ENCODE measurements at places on chromosomes 3 and 15.

DNA sequence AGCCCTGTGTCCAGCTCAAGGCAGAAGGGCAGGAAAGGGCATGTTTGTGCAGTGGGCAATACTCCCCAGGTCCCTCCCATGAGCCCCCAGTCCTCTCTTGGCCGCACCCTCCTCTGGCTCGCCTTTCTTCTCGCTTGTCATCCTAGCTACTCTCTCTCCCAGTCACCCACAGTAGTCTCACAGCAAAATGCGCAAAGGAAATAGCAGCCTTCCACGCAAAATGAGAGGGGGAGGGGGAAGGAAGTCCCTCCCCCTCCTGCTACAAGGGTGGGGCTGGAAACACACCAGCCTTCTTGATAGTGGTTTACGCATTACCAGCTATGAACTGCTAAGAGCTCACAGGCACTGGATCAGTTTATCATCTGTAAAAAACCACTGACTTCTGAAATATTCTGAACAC, 83.8 kb downstream of the GADL1 start:
- DNase-seq = peak; percentile 11

- DNase-seq = no peak
Measured at GRCh38 chr3:123667784-123668183, 82.9 kb upstream of the HACD2 start.

- DNase-seq = no peak
Measured at GRCh38 chr3:145900056-145900829, 260.7 kb downstream of the PLOD2 start.

DNA sequence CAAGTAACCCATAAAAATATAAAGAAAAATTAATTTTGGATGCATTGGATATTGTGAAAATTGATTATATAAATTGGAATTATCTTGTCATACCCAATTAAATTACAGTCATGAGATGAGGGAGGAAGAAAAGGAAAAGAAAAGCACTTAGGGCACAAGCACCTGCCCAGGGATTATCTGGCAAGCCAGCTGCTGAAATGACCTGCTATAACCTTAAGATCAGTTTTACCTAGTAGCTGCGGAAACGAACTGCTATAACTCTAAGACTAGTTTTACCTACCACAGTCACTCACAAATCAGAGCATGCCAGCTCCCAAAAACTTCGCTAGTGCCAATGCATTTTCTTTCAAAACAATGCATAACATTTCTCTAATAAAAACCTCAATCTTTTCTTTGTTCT, 26.2 kb downstream of the LRRFIP2 start:
- no peak for DNase-seq

DNA sequence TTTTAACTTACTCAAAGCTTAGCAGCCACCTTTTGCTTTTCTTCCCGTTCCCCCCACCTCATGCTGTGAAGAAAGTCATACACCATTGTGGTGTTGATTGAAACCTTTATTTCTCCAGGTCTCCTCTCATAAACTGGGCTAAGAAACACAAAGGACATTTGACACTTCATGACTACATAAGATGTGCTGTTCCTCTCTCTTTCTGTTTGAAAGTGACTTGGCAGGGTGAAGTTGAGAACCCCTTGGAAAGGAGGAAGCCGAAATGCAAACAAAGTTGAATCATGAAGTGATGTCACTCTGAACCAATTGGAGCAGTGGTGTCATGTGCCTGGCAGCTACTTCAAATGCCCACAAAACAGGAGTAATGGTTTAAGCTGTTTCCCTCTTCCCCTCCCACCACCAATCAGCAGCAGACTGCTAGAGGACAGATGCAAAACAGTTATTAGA, 174.7 kb downstream of the IGF1R start:
- peak; percentile 48 for DNase-seq

- no peak for DNase-seq
Measured at GRCh38 chr3:100941451-100941850, 51.8 kb downstream of the ABI3BP start.

- DNase-seq = no peak
Measured at GRCh38 chr15:94250801-94251200, 19.4 kb downstream of the MCTP2 start.

- DNase-seq = no peak
Measured at GRCh38 chr15:43253431-43254403, 13.0 kb downstream of the TGM5 start.

GRCh38 chr15:40096094-40096891, 12.4 kb downstream of the BMF start:
- DNase-seq = no peak

GRCh38 chr3:2931265-2931664, 178.9 kb downstream of the IL5RA start:
- no peak for DNase-seq

DNA sequence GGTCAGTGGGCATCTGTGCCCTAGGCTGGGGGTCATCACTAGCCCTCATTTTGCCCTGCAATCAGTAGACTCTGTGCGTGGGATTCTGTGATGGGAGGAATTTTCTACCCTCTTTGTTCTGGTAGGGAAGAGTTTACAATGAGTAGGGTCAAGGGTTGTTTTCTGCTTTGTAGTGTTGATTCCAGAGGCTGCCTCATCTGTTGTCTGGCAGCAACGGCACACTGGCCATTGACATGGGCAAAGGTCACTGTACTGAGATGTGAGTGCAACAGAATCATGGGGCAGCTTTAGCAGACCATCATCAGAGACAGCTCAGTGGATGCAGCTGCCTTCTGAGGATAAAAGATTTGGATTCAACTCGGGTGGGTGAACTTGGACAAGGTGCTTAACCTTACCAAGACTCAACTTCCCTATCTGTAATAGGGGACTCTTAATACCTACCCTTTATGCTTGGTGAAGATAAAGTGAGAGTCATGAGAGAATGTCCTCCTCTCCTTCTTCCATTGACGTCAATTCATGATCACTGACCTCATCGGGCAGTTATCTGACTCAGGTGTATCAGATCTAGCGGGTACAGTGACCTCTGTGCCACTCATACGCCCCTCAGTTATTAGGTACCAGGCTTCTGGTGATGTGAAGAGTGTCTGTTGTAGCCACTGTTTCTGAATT, 127.5 kb downstream of the RPLP1 start:
- DNase-seq = no peak

DNA sequence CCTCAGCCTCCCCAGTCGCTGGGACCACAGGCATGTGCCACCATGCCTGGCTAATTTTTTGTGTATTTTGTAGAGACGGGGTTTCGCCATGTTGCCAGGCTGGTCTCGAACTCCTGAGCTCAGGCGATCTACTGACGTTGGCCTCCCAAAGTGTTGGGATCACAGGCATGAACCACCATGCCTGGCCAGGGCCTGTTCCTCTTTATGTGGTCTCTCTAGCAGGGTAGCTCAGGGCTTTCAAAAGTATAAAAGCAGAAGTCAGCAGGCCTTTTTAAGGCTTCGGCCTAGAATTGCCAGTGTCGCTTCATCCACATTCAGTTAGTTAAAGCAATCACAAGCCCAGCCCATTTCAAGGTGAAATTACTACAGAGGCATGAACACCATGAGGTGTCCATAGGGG, 7.6 kb downstream of the VHL start:
- no peak for DNase-seq

GRCh38 chr15:39400821-39401550, 179.9 kb upstream of the THBS1 start:
- DNase-seq = no peak

GRCh38 chr15:68220967-68221366, 8.6 kb downstream of the CLN6 start:
- no peak for DNase-seq

- no peak for DNase-seq
Measured at GRCh38 chr3:34268032-34268709, 469.7 kb downstream of the PDCD6IP start.

GRCh38 chr3:125179143-125179883, 33.2 kb downstream of the SLC12A8 start:
- no peak for DNase-seq

DNA sequence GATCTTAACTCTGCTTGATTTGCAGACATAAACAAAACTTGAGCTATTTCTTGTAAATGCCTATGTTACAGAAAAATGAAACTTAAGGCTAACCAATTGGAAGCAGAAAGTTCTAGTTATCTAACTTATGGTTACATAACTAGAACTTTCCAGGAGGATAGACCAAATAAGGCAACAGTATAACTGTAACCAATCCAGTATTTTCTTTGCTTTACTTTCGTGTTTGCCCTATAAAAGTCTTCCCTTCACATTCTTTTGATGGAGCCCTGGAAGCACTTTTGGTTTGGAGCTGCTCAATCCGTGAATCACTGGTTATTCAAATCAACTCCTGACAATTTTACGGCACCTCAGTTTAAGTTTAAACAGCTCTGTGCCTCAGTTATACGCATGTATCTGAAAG, 164.6 kb downstream of the SUCLG2 start:
- no peak for DNase-seq

DNA sequence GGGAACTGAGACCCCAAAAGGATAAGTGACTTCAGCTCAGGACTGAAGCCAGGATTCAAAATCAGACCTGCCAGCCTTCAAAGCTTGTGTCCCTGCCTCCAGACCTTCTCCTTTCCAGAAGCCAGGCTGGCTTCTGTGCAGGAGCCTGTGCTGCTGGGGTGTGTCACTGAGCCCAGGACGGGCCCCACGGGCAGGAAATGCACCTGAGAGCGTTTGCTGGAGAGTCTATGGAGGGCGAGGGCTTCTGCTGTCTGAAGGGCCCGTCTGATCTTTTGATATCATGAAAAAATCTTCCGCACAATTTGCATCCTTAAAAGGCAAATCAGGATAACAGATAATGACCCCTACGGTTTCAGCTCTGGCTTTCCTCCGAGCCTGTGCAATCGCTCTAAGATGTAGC, 125.4 kb downstream of the FAM43A start:
- no peak for DNase-seq

DNA sequence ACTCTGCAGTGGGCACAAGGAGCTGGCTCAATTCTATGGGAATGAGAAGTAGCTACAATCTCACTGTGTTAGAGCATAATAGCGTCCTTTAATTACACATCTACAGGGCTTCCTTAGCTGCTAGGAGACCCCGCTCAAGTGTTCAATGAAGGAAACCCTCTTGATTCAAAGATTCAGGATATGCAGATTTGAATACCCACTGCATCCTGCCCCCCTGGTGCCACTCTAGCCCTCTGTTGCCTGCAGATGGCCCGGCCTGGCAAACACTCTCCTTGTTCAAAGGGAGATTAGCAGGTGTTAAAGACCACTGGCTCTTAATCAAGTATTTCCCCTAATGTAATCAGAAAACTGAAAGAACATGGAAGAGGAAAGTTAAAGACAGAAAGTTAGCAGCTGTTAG, 356.6 kb downstream of the VGLL3 start:
- DNase-seq = no peak

DNA sequence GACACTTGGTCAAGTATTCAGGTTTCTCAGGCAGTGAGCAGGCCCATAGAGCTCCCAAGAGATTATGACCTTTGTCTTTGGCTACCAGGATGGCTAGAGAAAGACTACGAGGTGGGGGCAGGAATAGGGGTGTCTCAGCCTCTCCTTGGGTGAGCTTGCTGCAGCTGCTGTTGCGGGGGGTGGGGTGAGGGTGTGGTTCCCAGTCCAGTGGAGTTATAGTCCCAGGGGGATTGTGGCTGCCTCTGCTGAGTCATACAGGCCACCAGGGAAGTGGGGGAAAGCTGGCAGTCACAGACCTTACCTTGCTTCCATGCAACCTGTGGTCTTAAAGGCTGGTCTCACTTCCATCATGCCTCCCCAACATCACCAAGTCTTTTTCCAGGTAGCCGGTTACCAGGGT, 31.7 kb downstream of the ATP2C1 start:
- no peak for DNase-seq

- no peak for DNase-seq
Measured at GRCh38 chr15:92803536-92803851, 96.6 kb upstream of the CHD2 start.

DNA sequence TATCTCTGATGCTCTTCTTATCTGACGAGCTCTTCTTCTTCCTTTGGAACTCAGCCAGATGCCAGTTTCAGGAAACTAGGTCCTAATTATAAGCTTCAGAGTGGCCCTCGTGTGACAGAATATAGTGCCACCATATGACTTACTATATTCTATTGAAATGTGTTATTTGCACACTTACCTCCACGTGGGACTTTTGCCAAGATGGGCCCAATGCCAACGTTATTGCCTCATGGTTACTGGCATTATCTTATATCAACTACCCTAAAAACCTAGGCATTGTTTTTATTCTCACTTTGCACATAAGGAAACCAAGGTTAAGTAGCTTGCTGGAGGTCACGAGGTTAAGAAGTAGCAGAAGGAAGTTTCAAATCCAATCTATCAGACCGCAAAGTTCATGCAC, 71.3 kb upstream of the SLCO3A1 start:
- DNase-seq = no peak

DNA sequence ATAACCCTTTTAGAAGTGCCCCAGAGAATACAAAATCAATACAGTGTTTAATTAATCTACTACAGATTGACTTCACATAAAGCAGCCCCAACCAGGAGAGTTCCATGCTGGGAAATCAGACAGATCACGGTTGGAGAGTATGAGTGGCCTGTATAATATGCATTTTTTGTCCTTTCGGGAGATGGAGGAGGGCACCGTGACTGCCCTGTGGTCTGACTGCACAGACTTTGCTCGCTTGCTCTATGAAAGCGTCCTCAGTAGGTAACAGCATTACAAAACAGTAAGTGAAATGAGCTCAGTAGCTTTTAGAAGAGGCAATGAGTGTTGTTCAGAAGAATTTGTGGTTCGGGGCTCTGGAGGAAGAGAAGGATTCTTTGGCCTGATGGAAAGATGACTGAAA, 34.2 kb upstream of the SKIL start:
- DNase-seq = no peak

GRCh38 chr3:186583831-186584230, 13.3 kb downstream of the DNAJB11 start:
- DNase-seq = no peak

DNA sequence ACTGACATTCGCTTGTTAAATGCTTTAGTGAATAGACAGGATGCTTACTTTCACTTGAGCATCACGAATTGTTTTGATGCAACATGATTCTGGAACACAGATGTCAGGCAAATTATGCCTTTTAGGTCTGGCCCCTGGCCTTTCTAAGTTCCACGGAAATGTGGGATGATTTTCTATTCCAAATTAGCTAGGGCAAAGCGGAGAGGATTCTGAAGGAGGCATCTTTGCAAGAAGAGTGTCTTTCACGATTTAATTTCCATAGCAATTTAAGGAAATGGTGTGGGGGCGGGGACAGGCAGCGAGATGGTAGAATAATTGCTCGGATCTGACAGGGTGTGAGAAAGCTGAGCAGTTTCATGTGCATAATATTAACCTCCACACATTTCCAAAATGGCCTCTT, 238.5 kb upstream of the KCNMB2 start:
- DNase-seq = no peak

DNA sequence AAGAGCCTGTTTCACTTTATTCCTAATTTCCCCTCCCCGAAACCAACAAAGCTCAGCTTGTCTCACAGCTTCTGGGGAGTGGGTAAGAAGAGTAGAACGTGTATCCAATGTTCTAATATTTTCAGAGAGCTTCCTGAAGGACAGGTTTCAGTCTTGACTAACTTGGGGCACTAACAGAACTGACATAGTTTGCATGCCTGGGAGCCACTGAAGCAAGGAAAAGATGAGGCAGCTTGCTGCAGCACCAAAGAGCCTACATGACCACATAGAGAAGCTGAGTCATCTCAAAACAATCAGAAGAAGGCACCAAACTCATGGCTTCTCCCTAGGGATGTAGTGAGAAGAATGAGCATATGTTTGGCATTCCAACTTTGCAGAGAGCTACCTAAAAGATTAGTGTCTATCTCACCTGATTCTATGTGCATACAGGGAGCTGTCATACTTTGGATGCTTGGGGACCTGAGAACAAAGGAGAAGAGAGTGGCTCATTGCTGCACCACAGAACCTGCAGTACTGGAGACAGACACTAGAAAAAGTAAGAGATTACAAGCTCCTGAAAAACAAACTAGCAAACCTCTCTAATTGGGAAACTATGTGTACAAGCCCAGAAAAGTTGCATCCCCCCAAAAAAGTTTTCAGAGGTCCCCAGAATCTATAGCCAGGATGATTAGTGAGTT, 86.9 kb downstream of the DCLK3 start:
- no peak for DNase-seq

Measured in Jurkat, Clone E6-1 (cell line).